ENCODE measurements at places on chromosomes 13 and 19. TPM values are rescaled to one million over a fixed set of nuclear protein-coding genes. Genes with fewer than 3 reads are reported as not detected.

The URAD gene
- polyA plus RNA-seq = 0.31 TPM

The PALM3 gene
- polyA plus RNA-seq = 155 TPM

The LGALS4 gene
- polyA plus RNA-seq = 80.9 TPM

The OR7D2 gene
- polyA plus RNA-seq = 0.04 TPM

GRCh38 chr13:66212511-66212910, 1017.6 kb downstream of the PCDH9 start:
- no peak for DNase-seq

- DNase-seq = no peak
Measured at GRCh38 chr19:17245535-17245984, at the start of gene NR2F6. NR2F6 (minus strand) TSS chr19:17245919; CDS start chr19:17245220, 699 bp downstream.
